Nasal cavity respiratory epithelium epithelial cell of viscerocranial mucosa (primary cell): ENCODE measurements at places on chromosomes 7 and 10. TPM values are rescaled to one million over a fixed set of nuclear protein-coding genes. Genes with fewer than 3 reads are reported as not detected.

The CD36 gene
- 1.0 and 117 TPM in 2 replicates for total RNA-seq

The PRPS1L1 gene
- total RNA-seq = not detected in 2 replicates

The PDE6C gene
- total RNA-seq = not detected in 2 replicates

The IDI2 gene
- not detected in 2 replicates for total RNA-seq

The SCIN gene
- total RNA-seq = under 0.01 and 3.2 TPM in 2 replicates

The FAM241B gene
- total RNA-seq = 3.8 and 4.1 TPM in 2 replicates

The TMEM213 gene
- total RNA-seq = not detected in 2 replicates

The CRHR2 gene
- not detected in 2 replicates for total RNA-seq

The PTEN gene
- 117 and 180 TPM in 2 replicates for total RNA-seq

The HABP2 gene
- 0.07 TPM in 1 of 2 replicates, not detected in the other for total RNA-seq

The CLEC5A gene
- total RNA-seq = 0.07 TPM in 1 of 2 replicates, not detected in the other

The NEURL1 gene
- 1.6 and 2.7 TPM in 2 replicates for total RNA-seq

The HOXA5 gene
- total RNA-seq = not detected in 2 replicates

The AOC1 gene
- total RNA-seq = 0.34 TPM in 1 of 2 replicates, not detected in the other

The CPA2 gene
- total RNA-seq = not detected in 2 replicates

The ENKUR gene
- total RNA-seq = under 0.01 and 0.07 TPM in 2 replicates

The FGFR2 gene
- total RNA-seq = 20.2 and 35.2 TPM in 2 replicates

The FAM25A gene
- total RNA-seq = 342 TPM in 1 of 2 replicates, not detected in the other

The BLNK gene
- 3.4 and 10.6 TPM in 2 replicates for total RNA-seq

The LSM5 gene
- 12.0 and 16.7 TPM in 2 replicates for total RNA-seq

The NOLC1 gene
- 76.6 and 126 TPM in 2 replicates for total RNA-seq

The RBP4 gene
- not detected in 2 replicates for total RNA-seq

The CDC14C gene
- total RNA-seq = 0.07 TPM in 1 of 2 replicates, not detected in the other

The MYPN gene
- total RNA-seq = under 0.01 TPM in 1 of 2 replicates, not detected in the other

The LIPN gene
- 5.8 TPM in 1 of 2 replicates, not detected in the other for total RNA-seq

The REEP3 gene
- 43.7 and 78.9 TPM in 2 replicates for total RNA-seq

The AKR1C1 gene
- 33.2 and 42.7 TPM in 2 replicates for total RNA-seq

The GHRHR gene
- total RNA-seq = not detected in 2 replicates

The HTRA1 gene
- 120 and 178 TPM in 2 replicates for total RNA-seq

The KCNMA1 gene
- 6.5 and 11.5 TPM in 2 replicates for total RNA-seq

The FKBP6 gene
- not detected in 2 replicates for total RNA-seq

The LRRC17 gene
- 0.28 and 0.68 TPM in 2 replicates for total RNA-seq

The CHAT gene
- total RNA-seq = not detected in 2 replicates

The ZNF804B gene
- not detected in 2 replicates for total RNA-seq

The GARIN1A gene
- total RNA-seq = under 0.01 and 0.78 TPM in 2 replicates

The CYP2E1 gene
- total RNA-seq = 0.93 and 1.7 TPM in 2 replicates

The CCDC71L gene
- total RNA-seq = 8.2 and 10.0 TPM in 2 replicates

The TRIM50 gene
- under 0.01 TPM in 1 of 2 replicates, not detected in the other for total RNA-seq

The SLC29A4 gene
- total RNA-seq = 12.3 and 21.2 TPM in 2 replicates

The NSUN6 gene
- total RNA-seq = 16.8 and 19.8 TPM in 2 replicates

The CRPPA gene
- 0.34 and 1.00 TPM in 2 replicates for total RNA-seq

The SSC4D gene
- total RNA-seq = 1.0 and 17.3 TPM in 2 replicates

The FAM20C gene
- 4.4 and 24.7 TPM in 2 replicates for total RNA-seq

The IMPDH1 gene
- total RNA-seq = 35.9 and 89.6 TPM in 2 replicates

The DLX6 gene
- total RNA-seq = 0.34 and 0.36 TPM in 2 replicates

The PTN gene
- under 0.01 and 0.07 TPM in 2 replicates for total RNA-seq

The SPDYE17 gene
- total RNA-seq = not detected in 2 replicates

The LRRN3 gene
- not detected in 2 replicates for total RNA-seq

The LIPA gene
- total RNA-seq = 25.6 and 66.3 TPM in 2 replicates

The C7orf33 gene
- not detected in 2 replicates for total RNA-seq

The PLEKHS1 gene
- total RNA-seq = 0.28 TPM in 1 of 2 replicates, not detected in the other

The HMX3 gene
- 0.07 and 0.34 TPM in 2 replicates for total RNA-seq

The GRM3 gene
- not detected in 2 replicates for total RNA-seq

The OPN4 gene
- not detected in 2 replicates for total RNA-seq

The CDC123 gene
- 114 and 146 TPM in 2 replicates for total RNA-seq
